ENCODE measurements at places on chromosomes 5 and 9.

GRCh38 chr9:83473488-83473971, 64.7 kb downstream of the FRMD3 start:
- no peak overlapping the region for H3K4me3 ChIP-seq
- no peaks in the 10 kb centered on the region for H3K4me1 ChIP-seq
- H3K27ac ChIP-seq = peak overlapping the region; percentile 58

GRCh38 chr5:81577091-81577490, 173.8 kb downstream of the SSBP2 start:
- H3K4me3 ChIP-seq = no peak overlapping the region
- no peaks in the 10 kb centered on the region for H3K36me3 ChIP-seq
- no peaks in the 10 kb centered on the region for H3K4me1 ChIP-seq
- H3K27ac ChIP-seq = no peak overlapping the region

DNA sequence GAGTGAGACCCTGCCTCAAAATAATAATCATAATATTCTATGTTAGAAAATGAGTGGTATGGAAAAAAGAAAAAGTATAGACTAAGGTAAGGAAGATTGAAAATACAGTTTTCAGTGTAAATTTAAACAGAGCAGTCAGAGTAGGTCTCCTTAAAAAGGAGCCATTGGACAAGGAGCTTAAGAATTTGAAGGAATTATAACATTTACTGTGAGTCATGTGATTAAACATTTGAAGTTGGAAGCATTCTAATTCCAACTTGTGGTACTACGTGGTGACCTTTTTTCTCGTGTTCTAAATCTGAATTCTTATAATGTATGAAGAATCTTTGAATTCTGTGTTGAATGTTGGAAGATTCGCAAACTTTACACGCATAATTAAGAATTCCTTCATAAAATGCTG, 39.3 kb upstream of the TMEM171 start:
- H3K27ac ChIP-seq = no peak overlapping the region
- no peaks in the 10 kb centered on the region for H3K4me1 ChIP-seq
- no peak overlapping the region for H3K4me3 ChIP-seq
- no peak for DNase-seq

GRCh38 chr5:128708841-128709240, 170.8 kb upstream of the FBN2 start:
- no peak for DNase-seq
- H3K27ac ChIP-seq = no peak overlapping the region
- no peaks in the 10 kb centered on the region for H3K36me3 ChIP-seq
- H3K4me3 ChIP-seq = no peak overlapping the region
- H3K27me3 ChIP-seq = no peaks in the 10 kb centered on the region

DNA sequence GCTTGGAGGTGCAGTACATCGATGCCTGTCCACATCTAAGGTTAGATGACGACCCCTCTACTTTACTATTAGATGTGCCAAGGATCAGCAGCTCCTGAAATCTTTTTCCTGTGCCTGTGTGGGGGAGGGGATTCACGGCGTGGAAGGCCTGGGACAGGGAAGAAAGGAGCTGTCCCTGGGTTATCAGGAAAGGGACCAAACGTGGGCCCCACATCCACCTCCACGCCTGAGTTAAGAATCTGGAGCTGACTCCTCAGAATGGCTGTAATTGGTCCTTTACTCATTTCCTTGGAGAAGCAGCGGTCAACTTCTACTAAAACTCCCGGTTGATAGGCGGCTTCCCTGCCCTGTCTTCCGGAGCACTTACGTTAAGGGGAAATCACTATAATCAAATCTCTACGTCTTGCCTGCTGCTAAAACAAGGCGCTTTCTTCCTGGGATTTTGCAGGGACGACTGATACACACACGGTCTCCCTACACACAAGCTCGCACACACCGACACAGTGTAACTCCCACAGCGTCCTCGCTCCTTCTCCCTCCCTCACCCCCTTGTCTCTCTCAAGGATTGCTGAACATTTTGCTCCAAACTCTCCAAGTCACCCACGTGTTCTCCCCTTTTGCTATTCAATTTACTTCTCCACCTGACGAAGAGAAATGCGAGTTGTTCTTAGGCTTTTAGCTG, 1.4 kb downstream of the PDE4D start:
- no peak overlapping the region for H3K4me3 ChIP-seq
- no peak overlapping the region for H3K27ac ChIP-seq
- no peaks in the 10 kb centered on the region for H3K4me1 ChIP-seq
- no peaks in the 10 kb centered on the region for H3K36me3 ChIP-seq
- no peak for DNase-seq
- H3K27me3 ChIP-seq = peaks cover 26% of the 10 kb centered on the region

DNA sequence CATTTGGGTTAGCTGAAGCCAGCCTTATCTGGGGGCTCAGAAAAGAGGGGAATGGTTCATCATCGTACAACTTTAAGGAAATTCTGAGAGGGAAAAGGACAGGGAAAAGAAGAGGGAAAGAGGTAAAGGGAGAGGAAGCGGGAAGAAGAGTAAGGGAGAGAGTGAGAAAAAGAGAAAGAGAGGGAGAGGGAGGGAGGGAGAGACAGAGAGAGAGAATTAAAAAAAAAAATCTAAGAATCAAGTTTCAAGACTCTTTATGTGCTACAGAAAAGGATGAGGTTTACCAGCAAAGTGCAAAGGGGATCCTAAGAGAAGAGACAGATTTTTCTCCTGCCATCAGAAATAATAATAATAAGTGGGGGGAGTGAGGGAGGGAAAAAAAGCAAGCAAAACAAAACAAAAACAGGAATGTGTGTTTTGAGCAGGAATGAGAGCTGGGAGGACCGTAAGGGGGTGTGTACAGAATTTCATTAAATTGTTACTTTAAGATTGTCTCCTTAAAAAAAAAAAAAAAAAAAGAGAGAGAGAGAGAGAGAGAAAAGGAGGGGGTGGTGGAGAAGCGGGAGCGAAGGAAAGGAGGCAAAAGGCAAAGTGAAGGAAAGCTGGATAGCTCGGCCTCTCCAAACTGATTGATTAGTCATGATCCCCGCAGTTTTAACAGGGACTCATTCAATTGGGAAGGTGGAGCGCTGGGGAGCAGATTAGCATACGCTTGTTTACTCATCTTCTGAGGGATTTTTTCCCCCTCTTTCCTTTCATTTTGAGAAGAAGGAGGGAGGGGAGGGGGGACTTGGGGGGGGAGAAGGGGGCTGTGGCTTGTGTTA, 438 bp upstream of the PAPPA start:
- no peaks in the 10 kb centered on the region for H3K4me1 ChIP-seq
- no peak overlapping the region for H3K27ac ChIP-seq
- H3K36me3 ChIP-seq = no peaks in the 10 kb centered on the region

DNA sequence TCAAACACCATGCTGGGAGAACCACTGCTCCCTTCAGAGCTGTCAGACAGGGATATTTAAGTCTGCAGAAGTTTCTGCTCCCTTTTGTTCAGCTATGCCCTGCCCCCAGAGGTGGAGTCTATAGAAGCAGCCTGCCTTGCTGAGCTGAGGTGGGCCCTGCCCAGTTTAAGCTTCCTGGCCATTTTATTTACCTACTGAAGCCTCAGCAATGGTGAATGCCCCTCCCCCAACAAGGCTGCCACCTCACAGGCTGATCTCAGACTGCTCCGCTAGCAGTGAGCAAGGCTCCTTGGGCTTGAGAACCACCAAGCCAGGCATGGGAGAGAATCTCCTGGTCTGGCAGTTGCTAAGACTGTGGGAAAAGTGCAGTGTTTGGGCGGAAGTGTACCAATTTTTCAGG, 205.5 kb upstream of the PTGER4 start:
- no peak for DNase-seq
- no peaks in the 10 kb centered on the region for H3K36me3 ChIP-seq
- H3K27me3 ChIP-seq = no peaks in the 10 kb centered on the region
- no peaks in the 10 kb centered on the region for H3K4me1 ChIP-seq

DNA sequence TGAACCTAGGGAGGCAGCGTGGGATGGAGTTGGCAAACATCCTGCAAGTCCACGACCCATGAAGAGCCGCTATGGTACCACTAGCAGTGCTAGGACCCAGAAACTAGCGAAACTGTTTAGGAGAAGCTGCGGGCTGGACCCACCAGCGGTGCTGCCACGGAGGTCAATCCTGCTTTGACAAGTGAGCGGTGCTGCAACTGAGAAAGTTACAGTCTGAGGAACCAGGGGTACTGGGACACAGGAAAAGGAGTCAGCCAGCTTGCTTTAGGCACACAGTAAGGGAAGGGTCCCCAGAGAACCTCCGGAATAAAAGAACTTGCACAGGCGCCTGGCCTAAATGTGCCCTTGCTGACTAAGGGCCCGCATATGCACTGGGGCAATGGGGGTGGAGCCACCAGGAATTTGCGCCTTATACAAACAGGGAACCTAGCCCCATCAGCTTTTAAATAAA, 23.6 kb upstream of the ANXA2R start:
- peak overlapping the region; percentile 91 for H3K27ac ChIP-seq
- H3K27me3 ChIP-seq = no peaks in the 10 kb centered on the region
- no peaks in the 10 kb centered on the region for H3K36me3 ChIP-seq
- no peak overlapping the region for H3K4me3 ChIP-seq

DNA sequence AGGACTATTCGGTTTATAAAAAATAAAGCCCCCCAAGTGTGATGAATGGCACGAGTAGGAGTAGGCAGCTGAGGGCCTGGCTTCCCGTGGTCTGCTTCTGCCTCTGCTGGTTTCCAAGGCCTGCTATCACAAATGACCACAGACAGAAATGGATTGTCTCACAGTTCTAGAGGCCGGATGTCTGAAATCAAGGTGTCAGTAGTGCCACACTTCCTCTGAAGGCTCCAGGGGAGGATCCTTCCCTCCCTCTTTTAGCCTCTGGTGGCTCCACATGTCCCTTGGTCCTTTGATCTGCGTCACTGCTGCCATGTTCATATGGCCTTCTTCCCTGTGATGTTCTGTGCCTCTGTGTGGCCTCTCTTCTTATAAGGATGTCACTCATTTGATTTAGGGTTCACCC, 15.1 kb downstream of the PRKACG start:
- H3K4me1 ChIP-seq = no peaks in the 10 kb centered on the region
- no peak overlapping the region for H3K27ac ChIP-seq
- DNase-seq = no peak
- no peaks in the 10 kb centered on the region for H3K36me3 ChIP-seq
- no peak overlapping the region for H3K4me3 ChIP-seq

DNA sequence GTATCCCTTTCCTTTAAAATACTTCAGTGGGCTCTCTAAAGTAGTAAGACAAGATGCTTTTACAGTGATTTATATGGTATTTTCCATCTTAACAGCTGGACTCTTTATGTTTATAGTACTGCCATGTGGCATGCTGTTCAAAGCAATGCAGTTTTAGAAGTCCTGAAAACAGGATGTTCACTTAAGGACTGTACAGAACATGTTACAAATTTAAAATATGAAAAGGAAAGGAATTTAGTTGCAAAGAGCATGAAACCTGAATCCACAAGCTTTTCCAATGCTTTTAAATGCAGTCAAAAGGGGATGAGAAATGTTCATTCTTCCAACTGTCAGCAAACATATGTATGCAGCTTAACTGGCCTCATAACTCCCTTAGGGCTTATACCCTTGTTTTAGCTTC, 580.2 kb downstream of the EFNA5 start:
- no peak overlapping the region for H3K27ac ChIP-seq
- H3K27me3 ChIP-seq = no peaks in the 10 kb centered on the region
- DNase-seq = no peak
- no peaks in the 10 kb centered on the region for H3K36me3 ChIP-seq

- DNase-seq = peak; percentile 36
- H3K27ac ChIP-seq = no peak overlapping the region
- peaks cover 7% of the 10 kb centered on the region for H3K36me3 ChIP-seq
- H3K4me1 ChIP-seq = no peaks in the 10 kb centered on the region
These were observed 92.2 kb downstream of the DOCK8 start for GRCh38 chr9:306907-307306.

- H3K4me3 ChIP-seq = no peak overlapping the region
- H3K27ac ChIP-seq = no peak overlapping the region
- no peaks in the 10 kb centered on the region for H3K36me3 ChIP-seq
- H3K27me3 ChIP-seq = peaks cover 32% of the 10 kb centered on the region
- no peak for DNase-seq
- H3K4me1 ChIP-seq = no peaks in the 10 kb centered on the region
These were observed 57.1 kb upstream of the PPP1R26 start for GRCh38 chr9:135422341-135422944.

GRCh38 chr5:66645039-66645438, 48.8 kb downstream of the MAST4 start:
- H3K4me1 ChIP-seq = no peaks in the 10 kb centered on the region
- H3K4me3 ChIP-seq = no peak overlapping the region
- H3K27ac ChIP-seq = no peak overlapping the region
- H3K27me3 ChIP-seq = no peaks in the 10 kb centered on the region
- no peak for DNase-seq

DNA sequence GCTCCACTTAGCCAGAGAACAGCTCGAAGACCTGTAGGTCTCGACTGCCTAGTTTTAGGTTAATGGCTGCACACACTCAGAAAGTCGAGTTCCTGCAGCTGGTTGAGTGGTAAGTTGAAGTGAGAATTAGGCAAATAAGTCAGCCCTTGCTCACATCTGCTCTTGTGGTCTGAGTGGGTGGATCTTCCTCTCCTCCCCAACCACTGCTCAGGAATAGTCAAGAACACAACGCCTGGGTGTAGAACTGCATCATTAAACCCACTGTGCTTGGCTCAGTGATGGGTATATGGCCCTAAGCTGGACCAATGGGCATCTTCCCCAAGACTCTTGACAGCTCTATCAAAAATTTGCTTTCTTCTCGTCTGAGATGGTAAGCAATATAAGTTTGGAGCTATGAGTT, 20.9 kb upstream of the ADAM19 start:
- H3K36me3 ChIP-seq = no peaks in the 10 kb centered on the region
- H3K27me3 ChIP-seq = no peaks in the 10 kb centered on the region
- H3K27ac ChIP-seq = no peak overlapping the region
- DNase-seq = no peak
- H3K4me1 ChIP-seq = peaks cover 14% of the 10 kb centered on the region

DNA sequence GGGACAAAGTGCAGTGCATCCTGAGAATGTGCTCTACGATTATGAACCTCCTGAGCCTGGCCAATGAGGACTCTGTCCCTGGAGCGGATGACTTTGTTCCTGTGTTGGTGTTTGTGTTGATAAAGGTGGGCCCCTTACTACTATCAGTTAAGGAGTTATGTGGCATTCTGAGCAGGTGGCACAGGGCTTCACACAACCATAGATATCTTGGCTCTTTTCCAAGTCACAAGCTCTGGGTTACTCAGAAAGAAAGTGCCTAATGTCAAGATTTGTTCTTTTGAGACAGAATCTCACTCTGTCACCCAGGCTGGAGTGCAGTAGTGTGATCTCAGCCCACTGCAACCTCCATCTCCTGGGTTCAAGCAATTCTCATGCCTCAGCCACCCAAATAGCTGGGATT, 99.0 kb downstream of the GAPVD1 start:
- H3K27ac ChIP-seq = no peak overlapping the region
- H3K36me3 ChIP-seq = peaks cover 80% of the 10 kb centered on the region
- H3K4me3 ChIP-seq = no peak overlapping the region
- DNase-seq = no peak

Measured in T-cell (primary cell).